Natural killer cell (primary cell): ENCODE measurements at places on chromosomes 3 and 15. TPM values are rescaled to one million over a fixed set of nuclear protein-coding genes. Genes with fewer than 3 reads are reported as not detected.

- peak; percentile 19 for DNase-seq
These were observed 4.4 kb upstream of the SYNM start for GRCh38 chr15:99100245-99101173.

- DNase-seq: no peak
These were observed 205.9 kb downstream of the RSL24D1 start for GRCh38 chr15:54990793-54991192.

DNA sequence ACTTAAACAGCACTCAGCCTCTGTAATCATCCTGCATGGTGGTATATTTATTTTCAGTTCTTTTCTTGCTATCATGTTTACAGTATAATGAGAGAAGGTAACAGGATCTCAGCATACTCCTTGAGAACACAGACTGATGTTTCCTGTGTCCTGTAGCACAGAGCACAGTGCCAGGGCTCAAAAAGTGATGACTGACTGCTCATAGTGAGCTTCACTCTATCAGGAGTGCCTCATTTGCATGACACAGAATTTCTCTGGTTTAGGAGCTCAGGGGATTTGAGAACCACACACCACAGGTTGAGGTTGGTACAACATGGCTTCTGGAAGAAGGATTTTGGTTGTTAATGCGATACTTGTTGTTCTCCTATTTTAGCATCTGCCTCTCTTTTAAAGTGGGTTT lies 68.5 kb upstream of the SLC2A2 start:
- DNase-seq: no peak

- DNase-seq: no peak
These were observed 15.6 kb upstream of the DUSP7 start for GRCh38 chr3:52072020-52072419.

Gene MOBP
- total RNA-seq: not detected

Gene LAMB2
- 1.2 TPM for total RNA-seq

Gene KCNMB2
- total RNA-seq: not detected

Gene HHLA2
- not detected for total RNA-seq

- no peak for DNase-seq
These were observed 591.9 kb downstream of the ROBO1 start for GRCh38 chr3:79175870-79176269.

Gene CCNB2
- 1.1 TPM for total RNA-seq

- DNase-seq: no peak
These were observed 83.9 kb upstream of the MEF2A start for GRCh38 chr15:99481951-99482230.

DNA sequence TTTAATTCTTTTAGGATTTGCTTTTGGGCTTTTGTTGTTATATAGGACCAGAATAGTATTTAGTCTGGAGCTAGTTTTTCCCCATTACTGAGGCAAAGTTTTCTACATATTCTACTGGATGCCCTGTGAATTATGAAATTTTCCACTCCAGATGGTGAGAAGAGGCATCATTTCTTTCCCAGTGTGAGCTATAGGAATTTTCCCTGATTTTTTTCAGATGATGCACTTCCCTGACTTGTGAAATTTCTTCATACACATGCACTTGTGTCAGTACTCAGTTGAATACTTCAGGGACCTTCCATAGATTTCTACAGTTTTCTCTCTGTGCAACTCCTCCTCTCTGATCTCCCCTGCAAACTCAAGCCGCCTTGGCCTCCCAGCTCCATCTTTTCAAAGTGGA lies 73.7 kb upstream of the SLCO2A1 start:
- DNase-seq: no peak

Gene SLC6A1
- not detected for total RNA-seq

DNA sequence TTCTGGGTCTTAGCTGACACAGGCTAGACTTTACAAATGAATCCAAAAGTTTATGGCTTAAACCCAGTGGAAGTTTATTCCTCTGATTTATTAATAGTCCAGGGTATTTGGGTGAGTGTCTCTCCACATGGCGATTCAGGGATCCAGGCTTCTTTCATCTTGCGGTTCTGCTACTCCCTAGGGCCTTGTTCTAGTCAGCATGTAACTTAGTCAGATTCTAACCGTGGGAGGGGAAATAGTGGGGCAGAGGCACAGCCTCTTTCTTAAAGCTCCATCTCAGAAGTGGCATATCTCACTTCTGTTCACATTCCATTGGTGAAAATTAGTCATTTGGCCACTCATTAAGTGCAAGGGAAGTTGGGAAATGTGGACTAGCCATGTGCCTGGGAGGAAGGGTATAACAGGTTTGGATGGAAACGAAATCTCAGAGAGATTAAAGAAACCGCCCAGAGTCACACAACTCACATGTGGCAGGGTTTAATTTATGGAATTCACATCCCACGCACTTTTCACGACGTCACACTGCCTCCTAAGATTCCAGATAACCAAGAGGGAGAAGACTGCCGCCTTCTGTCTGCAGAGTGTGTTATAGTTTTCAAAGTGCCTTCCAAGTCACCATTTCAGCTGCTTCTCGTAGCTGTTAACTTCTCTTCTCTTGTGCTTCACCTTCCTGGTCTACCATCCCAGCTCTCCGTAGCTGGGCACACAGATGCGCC lies 11.4 kb upstream of the RASGRF1 start:
- no peak for DNase-seq

DNA sequence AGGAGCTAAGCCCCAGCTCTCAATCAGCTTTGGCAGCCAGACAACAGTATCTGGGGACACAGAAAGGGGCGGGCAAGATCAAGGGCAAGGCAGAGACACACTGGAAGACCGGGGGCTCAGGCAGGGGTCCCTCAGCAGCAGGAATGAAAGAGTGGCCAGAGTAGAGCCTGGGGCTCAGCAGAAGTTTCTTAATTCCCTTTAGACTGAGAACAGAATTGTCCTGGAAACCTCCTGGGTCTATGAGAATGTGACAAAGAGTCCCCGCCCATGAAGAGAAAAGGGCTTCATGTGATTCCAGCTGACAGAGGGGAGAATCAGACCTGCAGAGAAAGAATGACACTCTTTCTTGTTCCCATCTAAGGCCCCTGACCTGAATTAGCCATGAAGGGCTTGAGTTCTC lies 95.2 kb upstream of the CTNNB1 start:
- no peak for DNase-seq

GRCh38 chr15:58448906-58449305 lies 17.1 kb downstream of the LIPC start:
- no peak for DNase-seq

DNA sequence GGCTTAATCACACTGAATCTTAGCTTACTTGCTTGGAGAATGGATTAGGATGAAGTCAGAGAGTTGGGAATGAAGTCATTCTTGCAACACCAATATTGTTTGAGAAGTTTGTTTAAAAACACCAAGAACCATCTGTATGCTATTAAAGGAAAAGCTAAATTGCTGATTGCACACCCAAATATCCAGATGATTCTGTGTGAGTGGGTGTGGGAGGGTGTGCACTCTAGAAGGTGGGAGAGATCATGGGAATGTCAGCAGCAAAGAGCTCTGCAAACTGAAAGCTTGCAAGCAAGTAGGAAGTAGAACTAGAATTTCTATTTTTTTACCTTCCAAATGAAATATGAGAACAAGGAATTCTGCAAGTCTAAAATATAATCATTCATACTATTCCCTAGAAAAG lies 364.9 kb downstream of the NR2F2 start:
- DNase-seq: no peak

Gene ARGFX
- not detected for total RNA-seq

DNA sequence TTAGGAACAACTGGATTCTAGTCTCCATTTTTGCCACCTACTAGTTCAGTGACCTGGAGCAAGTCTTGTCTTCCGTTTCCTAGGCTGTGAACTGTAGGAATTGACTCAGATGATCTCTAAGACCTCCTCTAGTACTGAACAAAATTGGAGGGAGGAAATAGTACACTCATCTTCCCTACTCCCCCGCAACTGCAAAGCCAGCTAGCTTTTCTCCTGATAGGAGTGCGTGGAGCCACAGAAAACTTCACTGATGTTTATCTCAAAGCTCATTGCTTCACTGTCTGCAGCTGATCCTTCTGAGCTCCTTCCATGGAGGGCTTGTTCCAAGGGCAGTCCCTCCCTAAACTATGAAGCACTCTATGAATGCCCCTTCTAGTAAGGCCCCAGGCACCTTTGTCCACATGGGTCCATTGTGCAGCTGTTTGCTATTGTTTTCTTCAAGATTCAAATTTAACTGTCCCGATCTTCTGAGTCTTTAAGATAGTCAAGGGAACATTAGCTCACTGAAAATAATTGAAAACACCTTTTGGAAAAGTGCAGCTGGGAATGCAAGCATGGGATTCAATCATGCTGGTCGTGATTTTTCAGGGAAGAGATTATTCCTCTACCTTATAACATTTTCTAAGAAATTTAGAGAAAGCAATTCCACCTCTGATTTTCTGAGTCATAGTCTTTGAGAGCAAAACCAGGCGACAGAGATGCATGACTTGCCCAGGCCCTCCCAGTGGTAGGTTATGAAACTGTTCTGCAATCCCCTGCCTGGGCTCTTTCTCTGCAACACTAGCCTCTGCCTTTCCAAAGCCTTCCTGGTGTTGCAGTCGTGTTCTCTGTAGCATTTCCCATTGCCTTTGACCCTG lies 24.3 kb downstream of the FILIP1L start:
- peak; percentile 8 for DNase-seq

GRCh38 chr3:1216856-1217255 lies 124.0 kb downstream of the CNTN6 start:
- DNase-seq: no peak

- no peak for DNase-seq
These were observed 25.1 kb upstream of the CSTA start for GRCh38 chr3:122299872-122300460.

GRCh38 chr3:9422712-9423424 lies 25.5 kb downstream of the SETD5 start:
- DNase-seq: peak; percentile 69

GRCh38 chr3:134378384-134378783 lies 4.1 kb upstream of the AMOTL2 start:
- no peak for DNase-seq

GRCh38 chr15:32826685-32827084 lies 108.9 kb downstream of the GREM1 start:
- DNase-seq: no peak

Gene TGM5
- total RNA-seq: not detected

Gene LRTM1
- not detected for total RNA-seq

DNA sequence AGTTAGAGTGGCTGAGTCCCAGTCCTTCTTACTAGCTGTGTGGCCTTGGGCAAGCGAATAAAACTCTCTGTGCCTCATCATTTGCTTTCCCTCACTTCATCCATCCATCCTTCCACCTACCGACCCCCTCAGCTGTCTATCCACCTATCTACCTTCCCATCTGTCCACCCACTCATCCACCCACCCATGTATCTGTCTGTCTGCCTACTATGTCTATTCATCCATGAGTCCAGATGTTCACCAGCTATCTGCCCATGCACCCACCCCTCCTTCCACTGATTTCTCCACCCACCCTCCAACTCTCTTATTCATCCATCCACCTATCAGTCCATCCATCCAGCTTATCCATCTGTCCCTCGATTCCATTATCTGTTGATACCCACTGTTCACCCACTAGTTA lies 60.4 kb upstream of the ATP2B2 start:
- no peak for DNase-seq

GRCh38 chr3:114119776-114120175 lies 59.1 kb downstream of the DRD3 start:
- no peak for DNase-seq

Gene MITF
- total RNA-seq: 0.23 TPM

GRCh38 chr3:189132231-189132671 lies 39.5 kb upstream of the TPRG1 start:
- peak; percentile 90 for DNase-seq

Gene SAMD7
- not detected for total RNA-seq
